Activated T-helper 2 cell treated with anti-CD3 and anti-CD28 coated beads, Interferon-gamma antibody, Interleukin-2, Interleukin-4, amounts not matched to agents 10 μg/mL and 5 μg/mL and 100 μg/mL, durations not matched to agents 14 hours and 24 hours and 36 hours (primary cell): ENCODE measurements at places on chromosomes 12 and 14.

- DNase-seq = no peak
Observed at GRCh38 chr12:114213055-114213581, 192.8 kb downstream of the TBX5 start.

DNA sequence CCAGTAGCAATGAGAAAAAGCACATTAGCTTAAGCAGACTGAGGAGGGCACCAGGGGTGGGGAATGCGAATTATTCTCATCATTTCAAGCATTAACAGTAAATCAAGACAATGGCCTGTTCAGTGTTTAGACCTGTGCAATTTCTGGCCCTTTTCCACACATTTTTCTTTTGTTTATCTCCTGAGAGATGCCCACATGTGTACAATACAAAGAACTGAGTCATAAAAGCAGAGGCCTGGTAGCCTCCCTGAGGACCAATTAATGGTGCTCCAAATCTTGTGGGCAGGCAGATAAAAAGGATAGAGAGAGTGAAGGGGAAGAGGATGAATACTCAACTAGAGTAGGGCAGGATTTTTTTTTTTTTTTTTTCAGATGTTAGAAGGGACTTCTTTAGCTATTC lies 480.8 kb downstream of the RERGL start:
- DNase-seq = no peak

GRCh38 chr12:31591380-31591901 lies 505 bp upstream of the DENND5B start:
- no peak for DNase-seq

DNA sequence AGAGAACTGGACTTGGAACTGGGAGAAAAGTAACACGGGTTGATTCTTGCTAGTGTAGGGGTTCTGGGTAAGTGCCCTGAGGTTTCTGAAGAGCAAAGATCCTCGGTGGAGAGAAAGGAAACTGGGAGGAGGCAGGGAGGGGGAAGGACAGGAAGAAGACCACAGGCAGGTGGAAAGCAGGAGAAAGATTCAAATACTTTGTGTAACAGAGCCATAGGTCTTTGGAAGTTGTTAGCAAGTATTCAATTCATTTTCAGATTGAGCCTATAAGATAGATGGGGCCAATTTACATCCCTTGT lies 1.3 kb downstream of the PNP start:
- DNase-seq = no peak

- no peak for DNase-seq
Observed at GRCh38 chr12:4392223-4392742, 12.8 kb upstream of the FGF23 start.

DNA sequence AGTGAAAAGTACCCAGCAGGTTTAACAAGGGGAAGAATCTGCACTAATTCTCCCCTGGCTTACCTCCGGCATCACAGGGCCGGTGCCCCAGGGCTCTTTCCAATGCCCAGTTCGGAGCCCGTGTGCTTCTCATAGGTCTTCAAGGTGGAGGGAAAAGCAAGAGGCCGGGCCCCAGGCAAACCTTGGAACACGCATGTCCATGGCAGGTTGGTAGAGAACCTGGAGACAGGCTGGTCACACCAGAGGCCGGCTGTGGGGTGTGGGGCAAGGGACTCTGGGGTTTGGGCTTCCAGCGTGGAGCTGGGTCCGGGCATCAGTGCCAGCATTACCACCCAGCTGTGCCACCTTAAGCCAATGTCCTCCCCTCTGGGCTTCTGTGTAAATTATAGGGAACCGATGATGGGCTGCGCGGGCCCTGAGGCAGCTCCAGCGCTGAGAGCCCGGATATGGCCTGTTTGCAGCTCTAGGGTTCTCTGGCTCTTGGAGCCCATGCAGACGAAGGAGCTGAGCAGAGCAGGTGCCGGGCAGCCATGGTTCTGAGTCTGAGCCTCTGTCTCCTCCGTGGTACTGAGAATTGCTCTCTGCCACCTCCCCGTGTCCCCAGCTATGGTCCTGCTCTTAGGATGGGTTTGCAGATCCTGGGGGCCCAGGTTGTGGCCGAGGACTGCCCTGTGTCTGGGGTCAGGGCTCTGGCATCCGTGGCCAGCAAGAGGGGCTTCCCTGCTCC lies 197.0 kb upstream of the C14orf180 start:
- no peak for DNase-seq

- DNase-seq = no peak
Observed at GRCh38 chr14:37411079-37411735, 183.8 kb downstream of the FOXA1 start.

DNA sequence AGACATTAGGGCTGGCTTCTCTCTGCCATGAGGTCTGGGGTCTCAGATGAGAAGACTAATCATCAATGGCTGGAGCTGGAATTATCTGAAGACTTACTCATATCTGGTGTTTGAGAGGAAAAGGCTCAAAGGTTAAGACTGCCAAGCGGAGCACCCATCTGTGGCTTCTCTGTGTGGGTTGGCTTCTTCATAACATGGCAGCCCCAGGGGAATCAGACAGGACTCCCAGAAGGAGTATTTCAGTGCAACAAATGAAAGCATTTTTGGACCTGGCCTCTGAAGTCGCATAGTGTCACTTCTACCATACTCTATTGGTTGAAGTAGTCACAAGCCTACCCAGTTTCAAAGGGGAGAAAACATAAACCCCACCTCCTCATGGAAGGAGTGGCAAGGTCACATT lies 171.8 kb upstream of the KRR1 start:
- DNase-seq = no peak

- DNase-seq = no peak
Observed at GRCh38 chr14:44339231-44339630, 167.9 kb downstream of the FSCB start.

GRCh38 chr12:130064999-130065398 lies 97.3 kb upstream of the FZD10 start:
- DNase-seq = no peak

DNA sequence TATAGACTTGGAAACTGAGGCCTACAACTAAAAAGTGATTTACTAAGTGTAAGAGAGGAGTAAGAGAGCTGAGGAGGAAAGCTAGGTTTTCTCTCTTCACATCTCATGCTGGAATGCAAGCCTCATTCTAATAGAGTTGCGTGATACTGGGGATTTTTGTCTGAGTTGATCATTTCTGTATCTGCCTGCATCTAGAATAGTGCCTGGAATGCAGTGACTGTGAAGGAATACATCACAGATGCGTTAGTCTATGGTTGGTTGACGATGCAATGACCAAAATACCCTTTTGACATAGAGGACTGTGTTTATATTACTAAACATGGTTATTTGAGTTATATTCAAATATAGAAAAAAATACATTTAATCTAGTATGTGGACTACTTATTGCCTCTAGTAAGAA lies 9.2 kb upstream of the TMEM117 start:
- DNase-seq = no peak

- DNase-seq = no peak
Observed at GRCh38 chr12:117695956-117696355, 272.8 kb downstream of the KSR2 start.

DNA sequence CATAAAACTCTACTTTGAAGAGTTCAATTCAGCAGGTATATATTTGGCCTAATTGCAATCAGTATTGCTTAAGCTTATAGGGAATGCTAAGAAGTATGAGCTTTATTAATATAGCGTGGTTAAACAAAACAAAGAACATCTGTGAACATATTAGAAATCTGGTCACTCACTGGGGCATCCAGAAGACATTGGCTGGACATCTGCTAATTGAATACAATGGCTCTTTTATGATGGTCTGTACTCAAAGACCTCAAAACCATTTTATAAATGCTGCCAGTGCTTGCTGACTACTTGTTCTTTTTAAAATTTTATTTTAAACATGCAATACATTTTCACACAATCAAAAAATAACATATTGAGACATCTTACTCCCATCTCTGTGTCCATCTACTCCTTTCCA lies 173.0 kb downstream of the STXBP6 start:
- DNase-seq = no peak

DNA sequence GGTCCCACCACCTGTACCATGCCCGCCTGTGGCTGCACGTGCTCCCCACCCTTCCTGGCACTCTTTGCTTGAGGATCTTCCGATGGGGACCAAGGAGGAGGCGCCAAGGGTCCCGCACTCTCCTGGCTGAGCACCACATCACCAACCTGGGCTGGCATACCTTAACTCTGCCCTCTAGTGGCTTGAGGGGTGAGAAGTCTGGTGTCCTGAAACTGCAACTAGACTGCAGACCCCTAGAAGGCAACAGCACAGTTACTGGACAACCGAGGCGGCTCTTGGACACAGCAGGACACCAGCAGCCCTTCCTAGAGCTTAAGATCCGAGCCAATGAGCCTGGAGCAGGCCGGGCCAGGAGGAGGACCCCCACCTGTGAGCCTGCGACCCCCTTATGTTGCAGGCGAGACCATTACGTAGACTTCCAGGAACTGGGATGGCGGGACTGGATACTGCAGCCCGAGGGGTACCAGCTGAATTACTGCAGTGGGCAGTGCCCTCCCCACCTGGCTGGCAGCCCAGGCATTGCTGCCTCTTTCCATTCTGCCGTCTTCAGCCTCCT lies 1.1 kb downstream of the INHBE start:
- DNase-seq = peak; percentile 36

DNA sequence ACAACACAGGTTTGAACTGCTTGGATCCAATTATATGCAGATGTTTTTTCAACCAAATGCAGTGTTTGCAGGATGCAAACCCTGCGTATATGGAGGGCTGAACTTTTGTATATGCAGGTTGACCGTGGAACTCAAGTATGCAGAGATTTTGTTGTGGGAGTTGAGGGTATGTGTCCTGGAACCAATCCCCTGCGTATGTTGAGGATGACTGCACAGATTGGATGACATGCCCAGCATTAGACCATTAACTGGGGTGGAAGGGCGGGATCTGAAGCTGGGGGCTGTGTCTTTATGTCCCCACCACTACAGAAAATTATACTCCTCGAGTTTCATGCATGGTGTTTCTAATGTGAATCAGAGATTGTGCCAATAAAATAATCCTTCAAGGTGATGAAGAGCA lies 162.2 kb upstream of the RMST start:
- DNase-seq = no peak

DNA sequence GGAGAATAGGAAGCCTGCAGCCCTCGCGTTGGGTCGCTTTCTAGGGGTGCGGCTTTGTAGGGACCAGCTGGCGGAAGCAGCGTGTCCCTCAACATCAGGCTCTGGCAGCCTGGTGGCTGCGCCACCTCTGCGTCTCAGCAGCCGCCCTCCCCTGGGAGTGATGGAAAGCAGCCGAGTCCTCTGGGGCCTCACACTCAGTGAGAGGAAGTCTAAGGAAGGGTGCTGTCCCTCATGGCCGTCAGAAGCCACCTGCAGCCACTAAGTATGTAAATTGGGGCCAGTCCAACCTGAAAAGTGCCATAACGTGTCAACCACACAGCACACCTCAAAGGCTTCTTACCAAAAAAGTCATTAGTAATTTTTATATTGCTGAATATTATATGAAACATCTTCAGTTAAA lies 80.3 kb downstream of the WDR20 start:
- no peak for DNase-seq

- no peak for DNase-seq
Observed at GRCh38 chr12:20119596-20120402, 248.5 kb upstream of the PDE3A start.

GRCh38 chr12:55171445-55171844 lies 45.2 kb downstream of the OR9K2 start:
- no peak for DNase-seq

- no peak for DNase-seq
Observed at GRCh38 chr12:26226629-26227360, 31.4 kb downstream of the SSPN start.

- DNase-seq = no peak
Observed at GRCh38 chr12:29781188-29781587, 2.6 kb downstream of the TMTC1 start.

GRCh38 chr12:685388-685787 lies 22.1 kb upstream of the NINJ2 start:
- peak; percentile 78 for DNase-seq

- DNase-seq = no peak
Observed at GRCh38 chr14:64563696-64564095, 13.9 kb downstream of the PPP1R36 start.

DNA sequence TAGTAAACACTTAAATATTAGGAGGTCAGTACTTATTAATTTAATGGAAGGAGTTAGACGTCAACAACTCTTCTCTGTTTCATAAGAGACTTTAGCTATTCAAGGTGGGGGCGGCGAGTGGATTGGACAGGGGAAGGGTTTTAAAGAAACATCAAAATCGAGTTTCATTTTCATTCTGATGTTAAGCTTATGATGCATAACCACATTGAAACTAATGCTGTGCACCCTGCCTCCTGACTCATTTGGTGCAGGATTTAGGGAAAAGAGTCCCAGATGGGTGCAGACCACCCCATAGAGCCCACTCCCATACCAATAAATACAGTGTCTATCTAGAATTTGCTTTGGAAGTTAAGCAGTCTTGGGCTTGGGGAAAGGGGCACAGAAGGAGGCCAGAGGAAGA lies 7.4 kb downstream of the ZBTB39 start:
- DNase-seq = no peak

DNA sequence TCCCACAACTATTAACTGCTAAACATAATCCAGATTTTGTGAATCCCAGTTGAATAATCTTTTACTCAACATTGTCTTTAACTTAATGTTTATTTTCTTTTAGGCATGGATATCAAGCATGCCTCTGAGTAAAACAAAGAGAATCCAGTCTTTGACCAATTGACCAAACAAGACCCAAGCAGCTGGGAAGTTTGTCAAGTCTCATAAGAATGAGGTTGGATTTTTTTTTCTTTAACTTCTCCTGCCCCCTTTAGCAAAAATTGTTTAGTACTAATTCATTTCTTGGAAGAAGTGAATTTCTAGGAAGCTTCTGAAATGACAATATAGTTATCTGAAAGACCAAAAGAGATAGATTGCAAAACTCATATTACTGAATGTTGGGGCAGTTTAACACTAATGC lies 89.9 kb downstream of the OTOGL start:
- DNase-seq = no peak

GRCh38 chr12:3644104-3644503 lies 108.8 kb downstream of the CRACR2A start:
- no peak for DNase-seq
